ENCODE measurements at places on chromosomes 1 and 21.
A peak's percentile ranks its signal among the peaks of the same experiment; 100 is the strongest.

DNA sequence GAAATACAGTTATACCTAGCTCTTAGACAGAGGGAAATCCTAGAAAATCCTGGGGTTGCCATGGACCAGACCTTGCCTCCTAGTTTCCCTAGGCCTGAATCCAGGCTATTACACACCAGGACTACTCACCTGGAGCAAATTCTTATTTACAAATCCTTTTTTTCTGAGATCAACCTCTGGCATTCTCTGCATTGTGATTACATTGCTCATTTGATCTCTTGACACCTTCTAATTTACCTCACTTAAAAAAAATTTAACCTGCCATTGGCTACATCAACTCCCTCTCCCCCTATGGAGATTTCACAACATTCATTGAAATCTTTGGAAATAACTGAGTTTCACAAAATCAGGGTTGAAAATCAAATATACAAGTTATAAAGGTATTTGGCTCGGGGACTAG, 2.9 kb upstream of the C1orf105 start:
- DNase-seq, result no peak

DNA sequence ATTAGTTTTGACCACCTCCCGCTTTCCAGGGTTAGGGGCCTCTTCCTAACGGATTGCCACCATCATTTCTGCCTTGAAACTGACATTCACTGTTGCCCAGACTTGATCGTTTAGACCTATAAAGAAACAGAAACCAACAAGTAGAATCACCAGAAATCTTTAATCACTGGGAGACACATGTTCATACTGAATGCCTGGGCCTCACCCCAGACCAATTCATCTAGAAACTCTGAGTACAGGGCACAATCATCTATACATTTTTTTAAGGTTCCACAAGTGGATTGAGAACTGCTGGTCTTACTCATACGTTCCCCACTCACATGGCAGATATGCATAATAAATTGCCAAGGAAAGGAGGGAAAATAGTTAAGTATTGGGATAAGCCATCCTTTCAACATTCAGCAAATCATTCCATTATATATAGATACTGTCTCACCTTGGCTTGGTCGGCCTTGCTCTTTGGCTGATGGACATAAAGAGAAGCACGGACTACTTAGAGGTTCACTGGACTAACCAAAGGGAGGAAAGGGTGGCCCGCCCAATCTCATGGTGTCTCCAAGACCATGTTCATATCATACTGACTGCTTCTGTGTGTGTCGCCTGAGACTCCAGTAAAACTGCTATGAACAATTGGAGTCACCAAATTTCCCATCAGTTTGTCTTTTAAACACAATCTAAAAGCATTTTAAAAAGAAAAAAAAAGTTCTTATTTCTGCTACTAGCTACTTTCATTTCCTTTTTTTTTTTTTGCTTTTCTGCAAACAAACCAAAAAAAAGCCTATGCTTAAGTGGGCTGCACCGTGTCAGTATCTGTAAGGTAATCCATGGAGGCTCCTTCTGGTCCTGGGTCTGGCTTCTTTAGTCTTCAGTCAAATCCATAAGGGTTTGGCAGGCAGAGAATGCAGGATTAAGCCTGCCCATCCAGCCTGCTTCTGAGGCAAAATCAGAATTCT, 9.4 kb upstream of the TARBP1 start:
- no peak for DNase-seq

- DNase-seq, result peak; percentile 84
Observed at GRCh38 chr21:45123440-45123839, 49.1 kb downstream of the ADARB1 start.

DNA sequence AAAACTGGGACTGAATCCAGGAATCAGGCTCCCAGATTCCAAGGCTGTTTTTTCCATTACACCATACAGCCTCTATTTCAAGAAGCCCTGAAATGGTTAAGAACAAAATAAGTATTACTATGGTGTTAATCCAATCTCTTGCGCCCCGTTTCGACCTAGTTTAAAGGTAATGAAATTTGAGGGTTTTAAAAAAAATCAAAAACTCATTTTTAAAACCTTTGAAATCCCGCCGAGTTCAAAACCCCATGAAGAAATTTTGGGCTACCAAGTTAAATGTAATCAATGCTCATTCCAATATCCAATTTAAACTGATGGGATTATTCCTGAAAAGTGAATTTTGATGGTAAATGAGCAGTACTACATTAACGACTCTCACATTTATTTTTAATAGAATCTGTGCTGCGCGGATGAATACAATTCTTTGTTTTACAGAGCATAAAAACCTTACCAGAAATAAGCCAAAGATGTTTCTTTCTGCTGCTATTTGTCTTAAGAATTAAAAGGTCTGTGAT, 767 bp upstream of the EGLN1 start:
- no peak for DNase-seq

GRCh38 chr1:34904236-34905097, 25.0 kb downstream of the DLGAP3 start:
- DNase-seq, result no peak

- DNase-seq, result no peak
Observed at GRCh38 chr1:230392920-230393521, 33.1 kb downstream of the PGBD5 start.

DNA sequence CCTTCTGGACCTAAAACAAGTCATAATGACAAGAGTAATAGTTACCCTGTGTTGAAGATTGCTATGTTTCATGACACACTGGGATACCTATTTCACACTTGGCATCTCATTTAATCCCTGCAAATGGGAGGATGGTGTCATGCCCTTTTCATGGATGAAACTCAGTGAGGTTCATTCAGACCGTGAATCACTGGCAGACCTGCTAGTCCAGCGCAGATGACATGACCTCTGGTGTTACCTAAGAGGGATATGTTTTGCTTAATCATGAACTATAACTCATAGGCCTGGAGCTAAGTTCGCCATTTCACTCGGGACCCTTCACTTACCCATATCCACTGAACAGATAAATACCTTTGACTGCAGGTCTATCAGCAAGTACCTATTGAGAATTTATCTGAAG, 286.6 kb upstream of the FMN2 start:
- no peak for DNase-seq

DNA sequence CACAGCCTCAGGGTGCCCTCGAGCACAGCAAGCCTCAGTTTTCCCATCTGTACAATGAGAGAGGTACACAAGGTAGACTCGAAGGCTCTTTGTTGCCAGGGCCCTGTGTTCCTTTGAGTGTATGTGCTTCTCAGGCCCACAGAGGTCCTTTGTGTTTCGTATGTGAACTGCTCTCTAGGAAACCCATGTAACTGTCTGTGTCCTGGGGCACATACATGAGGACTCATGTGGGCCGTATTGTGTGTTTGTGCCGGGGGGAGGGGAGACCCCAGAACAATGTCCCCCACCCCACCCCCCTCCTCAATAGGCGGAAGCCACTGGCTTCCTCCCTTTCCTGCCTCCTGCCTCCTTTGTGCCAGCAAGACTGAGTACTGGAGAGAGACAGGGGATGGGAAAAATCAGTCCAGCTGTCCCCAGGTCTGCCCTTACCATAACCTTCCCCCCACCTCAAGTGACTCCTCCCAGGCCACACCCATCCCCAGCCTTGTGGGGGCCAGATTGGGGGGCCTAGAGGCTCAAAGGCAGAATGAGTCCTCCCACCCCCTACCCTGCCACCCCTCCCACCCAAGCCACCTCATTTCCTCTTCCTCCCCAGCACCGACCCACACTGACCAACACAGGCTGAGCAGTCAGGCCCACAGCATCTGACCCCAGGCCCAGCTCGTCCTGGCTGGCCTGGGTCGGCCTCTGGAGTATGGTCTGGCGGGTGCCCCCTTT, at the start of gene TIE1:
TIE1 (plus strand) TSS at position 605 of the 717 bp plus-strand sequence; CDS start at position 695, 90 bp downstream.
- no peak for DNase-seq

DNA sequence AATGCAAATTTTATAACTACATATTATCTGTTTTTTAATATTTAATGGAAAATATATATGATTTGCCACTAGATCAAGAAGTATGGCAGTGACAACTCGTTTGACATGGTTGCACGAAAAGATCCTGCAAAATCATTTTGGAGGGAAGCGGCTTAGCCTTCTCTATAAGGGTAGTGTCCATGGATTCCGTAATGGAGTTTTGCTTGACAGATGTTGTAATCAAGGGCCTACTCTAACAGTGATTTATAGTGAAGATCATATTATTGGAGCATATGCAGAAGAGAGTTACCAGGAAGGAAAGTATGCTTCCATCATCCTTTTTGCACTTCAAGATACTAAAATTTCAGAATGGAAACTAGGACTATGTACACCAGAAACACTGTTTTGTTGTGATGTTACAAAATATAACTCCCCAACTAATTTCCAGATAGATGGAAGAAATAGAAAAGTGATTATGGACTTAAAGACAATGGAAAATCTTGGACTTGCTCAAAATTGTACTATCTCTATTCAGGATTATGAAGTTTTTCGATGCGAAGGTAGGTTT, 556 bp downstream of the IFI44 start:
- DNase-seq, result no peak

GRCh38 chr1:198575798-198576641, 35.5 kb upstream of the ATP6V1G3 start:
- no peak for DNase-seq

DNA sequence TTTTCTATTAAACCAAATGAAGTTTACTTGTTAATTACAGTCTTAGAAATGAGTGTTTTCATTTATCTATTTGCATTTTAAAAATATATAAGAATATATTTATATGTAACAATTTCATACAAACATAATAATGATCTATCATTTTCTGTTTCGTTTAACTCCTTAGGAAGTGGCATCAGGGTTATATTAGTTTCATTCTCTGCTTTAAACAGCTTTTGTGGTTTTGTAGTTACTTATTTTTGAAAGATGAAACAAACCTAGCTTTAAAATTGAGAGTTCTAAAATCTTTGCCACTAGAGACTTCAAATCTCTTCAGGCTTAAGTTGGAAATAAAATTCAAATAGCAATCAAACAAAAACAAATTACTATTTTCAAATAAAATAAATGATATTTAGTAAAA, 2110.6 kb downstream of the MRPL39 start:
- DNase-seq, result no peak

DNA sequence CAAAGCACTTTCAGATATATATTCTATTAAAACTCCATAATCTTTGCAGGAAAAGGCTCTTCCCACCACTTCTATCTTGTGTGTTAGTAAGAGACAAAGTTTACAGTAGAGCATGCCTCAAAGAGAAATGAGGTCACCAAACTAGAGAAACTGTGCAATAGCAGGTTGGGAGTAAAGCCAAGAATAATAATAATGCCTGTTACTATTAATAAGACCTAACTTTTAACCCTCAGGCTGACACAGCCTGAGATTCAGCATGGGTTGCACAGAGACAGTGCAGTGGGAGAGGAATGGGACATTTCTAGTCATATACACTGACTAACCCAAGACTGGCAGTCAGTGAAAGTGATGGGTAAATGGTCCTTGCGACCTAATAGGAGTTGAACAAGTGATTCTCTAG, 320.2 kb upstream of the NFIA start:
- no peak for DNase-seq

DNA sequence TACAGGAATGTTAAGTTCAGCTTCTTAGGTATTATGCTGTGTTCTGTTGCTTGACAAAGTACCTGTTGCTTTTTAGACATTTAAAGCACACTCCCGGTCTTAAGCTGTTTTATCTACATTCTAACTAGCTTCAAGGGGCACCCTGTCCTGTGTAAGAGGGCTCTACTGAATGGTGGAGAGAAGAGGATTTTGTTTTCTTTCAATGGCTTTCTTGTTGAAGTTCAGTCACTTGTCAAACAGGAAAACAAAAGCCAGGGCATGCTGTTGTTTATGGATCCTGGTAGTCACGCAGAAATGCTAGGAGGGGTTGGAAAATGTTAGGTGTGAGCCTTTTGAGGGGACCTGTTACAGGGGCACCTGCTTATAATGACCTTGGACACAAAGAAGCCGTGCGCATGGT, 30.7 kb downstream of the PGM1 start:
- no peak for DNase-seq

DNA sequence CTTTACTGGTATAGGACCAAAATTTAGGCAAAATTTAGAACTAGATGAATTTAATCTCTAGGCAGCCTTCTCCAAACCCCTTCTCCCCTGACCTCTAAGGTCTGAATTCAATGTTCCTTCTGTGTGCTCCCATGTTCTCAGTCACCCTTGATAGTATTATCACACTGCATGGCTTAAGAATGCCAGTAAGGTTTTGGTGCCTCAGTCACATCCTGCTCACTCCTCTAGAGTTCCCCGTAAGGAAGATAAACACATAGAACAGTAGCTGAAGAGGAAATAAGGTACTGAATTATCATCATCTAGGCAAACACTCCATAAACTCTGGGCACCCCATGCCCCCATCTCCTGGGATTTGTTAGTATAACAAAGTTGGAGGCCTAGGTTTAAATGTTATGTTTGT, 18.2 kb downstream of the PRRX1 start:
- DNase-seq, result no peak

- no peak for DNase-seq
Observed at GRCh38 chr1:192476802-192477298, 98.7 kb upstream of the RGS1 start.

DNA sequence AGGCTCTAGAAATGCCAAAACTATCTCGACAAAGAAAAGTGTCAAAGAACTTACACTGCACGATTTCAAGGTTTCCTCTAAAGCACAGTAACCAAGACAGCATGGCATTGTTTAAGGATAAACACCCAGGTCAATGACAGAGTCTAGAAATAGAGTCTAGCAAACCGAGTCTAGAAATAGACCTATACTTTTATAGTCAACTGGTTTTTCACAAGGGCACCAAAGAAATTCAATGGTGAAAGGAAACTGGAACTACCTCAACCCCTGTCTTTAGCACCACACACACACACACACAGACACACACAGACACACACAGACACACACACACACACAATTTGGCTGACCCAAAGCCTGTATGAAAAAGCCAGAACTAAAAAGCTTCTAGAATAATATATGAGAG, 67.1 kb upstream of the PGBD5 start:
- no peak for DNase-seq

DNA sequence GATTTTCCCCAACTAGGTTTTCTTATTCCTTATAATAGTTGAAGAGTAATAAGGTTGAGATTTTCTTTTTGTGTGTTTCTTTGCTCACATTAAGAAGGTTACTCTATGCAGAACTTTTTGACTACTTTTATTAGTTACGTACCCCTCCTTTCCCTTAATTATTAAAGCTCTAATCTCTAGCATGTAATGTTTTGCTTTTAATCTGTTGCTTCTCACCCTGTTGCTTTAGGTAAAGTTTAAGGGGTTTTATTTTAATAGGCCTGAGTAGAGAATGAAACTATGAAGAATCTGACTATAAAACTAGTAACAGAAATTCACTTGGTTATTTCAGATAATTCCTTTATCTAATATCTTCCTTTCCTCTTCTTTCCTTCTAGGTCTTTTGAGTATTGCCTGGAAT, 53.4 kb downstream of the POU2F1 start:
- no peak for DNase-seq

All from NCI-H2171 treated with DMSO at 0.1 percent for 48 hours (cell line).